Stimulated activated CD8-positive, alpha-beta memory T cell treated with anti-CD3 and anti-CD28 coated beads, Interleukin-4, amount 100 ng/mL, for 1 hour (primary cell): ENCODE measurements at places on chromosomes 7 and 10.

- DNase-seq: no peak
Observed at GRCh38 chr7:110938165-110938564, 152.8 kb upstream of the LRRN3 start.

DNA sequence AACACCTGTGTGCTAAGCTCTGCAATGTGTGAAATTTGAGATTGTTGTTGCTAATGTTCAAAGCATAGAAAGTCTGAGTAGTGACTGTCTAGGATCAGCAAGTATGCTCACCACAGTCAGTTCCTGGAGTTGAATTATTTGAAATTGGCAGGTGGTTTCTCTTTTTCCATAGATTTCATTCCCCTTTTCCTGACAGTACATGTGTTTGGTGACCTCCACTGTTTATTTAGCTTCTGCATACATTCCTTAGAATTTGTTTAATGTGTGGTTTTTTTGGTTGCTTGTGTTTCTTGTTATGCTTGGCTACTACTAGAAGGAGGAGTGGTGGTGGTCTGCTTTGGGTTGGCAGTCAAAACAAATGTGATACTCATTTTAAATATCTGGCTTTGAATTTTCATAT, 52.3 kb downstream of the FOXP2 start:
- no peak for DNase-seq

DNA sequence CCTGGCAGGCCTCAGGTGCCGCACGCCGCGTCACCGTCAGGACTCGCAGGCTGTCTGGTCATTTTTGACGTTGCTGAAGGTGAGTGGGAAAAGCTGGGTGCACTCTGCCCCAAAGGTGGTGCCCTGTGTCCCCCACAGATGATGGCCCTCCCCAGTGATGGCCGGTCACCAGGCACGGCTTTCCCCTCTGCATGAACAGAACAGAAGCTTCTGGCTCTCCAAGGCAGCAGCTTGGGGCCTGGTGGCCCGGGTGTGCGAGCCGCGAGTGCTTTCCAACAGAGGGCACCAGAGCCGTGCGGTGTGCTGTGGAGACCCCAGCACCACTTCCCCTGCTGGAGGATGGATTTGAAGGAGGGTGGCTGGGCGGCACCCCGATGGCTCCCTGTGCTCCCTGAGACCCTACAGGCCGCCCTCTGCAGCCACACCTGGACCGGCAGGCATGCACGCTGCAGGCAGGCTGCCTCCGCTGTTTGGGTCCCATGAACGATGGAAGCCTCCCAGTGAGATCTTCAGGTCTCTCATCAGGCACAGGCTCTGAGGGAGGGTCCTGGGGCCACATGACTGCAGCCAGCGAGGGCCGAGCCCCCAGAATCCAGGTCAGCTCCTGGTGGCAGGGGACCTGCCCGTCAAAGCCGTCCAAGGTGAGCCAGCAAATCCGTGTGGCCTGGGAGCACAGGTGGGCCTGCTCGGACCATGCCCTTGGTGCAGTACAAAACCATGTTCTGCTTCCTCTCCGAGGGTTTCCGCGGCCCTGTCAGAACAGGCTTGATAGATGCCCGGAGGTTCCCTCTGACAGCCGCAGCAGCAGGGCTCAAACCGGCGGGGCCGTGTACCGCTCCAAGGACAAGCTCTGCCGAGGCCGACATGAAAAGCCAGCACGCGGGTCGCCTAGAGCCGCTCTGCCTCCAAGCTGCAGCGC, 195.4 kb downstream of the EBF3 start:
- DNase-seq: no peak

- no peak for DNase-seq
Observed at GRCh38 chr10:14686356-14686755, 88.3 kb downstream of the FAM107B start.

DNA sequence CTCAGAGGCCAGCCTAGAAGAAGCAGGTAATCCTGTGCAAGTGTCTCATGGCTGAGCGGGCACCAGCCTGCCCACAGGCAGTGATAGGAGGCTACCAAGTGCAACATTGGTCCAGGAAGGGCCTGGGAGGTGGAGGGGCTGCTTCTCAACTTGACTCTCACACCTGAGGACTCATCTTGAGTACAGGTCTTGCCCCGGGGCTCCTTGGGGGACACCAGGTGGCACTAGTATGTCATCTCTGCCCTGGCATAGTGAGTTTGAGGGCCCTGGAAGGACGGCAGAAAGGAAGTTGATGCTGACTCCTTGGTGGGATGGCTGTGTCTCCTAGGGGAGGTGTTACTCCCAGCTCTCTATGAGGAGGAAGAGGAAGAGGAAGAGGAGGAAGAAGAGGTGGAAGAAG, 2.3 kb downstream of the CCDC136 start:
- DNase-seq: no peak

DNA sequence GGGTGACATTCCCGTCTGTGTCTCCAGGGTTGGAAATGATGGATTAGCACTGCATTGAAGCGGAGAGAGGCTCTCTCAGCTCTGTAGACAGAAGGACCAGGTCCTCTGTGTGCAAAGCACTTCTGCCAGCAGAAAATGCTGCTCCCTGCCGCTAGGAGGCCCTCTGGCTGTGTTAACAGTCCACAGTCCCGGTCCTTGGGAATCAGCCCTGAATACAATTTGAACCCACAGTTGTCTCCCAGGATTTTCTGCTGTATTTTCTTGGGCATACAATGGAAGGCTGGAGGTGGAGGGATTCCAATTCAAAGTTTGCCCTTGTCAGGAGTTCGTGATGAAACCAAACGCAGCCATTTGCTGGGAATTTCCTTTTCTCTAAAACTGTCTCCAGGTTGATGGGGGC, 205.2 kb downstream of the GLRX3 start:
- no peak for DNase-seq

GRCh38 chr7:30921540-30922401, 10.1 kb downstream of the AQP1 start:
- DNase-seq: no peak

DNA sequence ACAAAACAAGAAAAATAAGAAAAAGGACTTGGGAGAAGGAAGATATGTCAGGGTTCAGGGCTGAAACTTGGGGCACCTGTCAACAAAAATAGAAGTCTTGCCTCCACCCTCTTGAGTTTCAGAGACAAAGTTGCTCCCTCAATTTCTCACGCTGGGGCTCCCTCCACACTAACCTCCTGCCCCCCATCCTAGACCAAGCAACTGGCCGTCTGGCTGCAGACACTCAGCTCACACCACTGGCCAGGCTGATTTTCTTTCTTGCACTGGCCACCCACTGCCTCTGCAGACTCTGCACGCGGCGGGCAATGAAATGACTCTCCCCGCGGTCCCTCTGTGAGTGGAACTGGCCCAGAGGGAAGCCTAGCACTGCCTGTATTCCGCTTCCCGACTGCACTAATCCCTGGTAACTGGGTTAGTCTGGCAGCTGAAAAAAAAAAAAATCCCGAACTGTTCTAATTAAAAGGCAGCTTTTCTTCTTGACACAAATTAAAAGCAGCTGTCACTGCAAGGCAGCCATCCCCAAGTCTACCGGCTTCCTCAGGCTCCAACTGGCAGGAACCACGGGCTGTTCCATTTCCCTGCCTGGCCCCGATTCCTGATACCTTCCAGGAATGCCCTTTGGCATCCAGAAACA, 83.5 kb downstream of the SPDYE5 start:
- DNase-seq: no peak

DNA sequence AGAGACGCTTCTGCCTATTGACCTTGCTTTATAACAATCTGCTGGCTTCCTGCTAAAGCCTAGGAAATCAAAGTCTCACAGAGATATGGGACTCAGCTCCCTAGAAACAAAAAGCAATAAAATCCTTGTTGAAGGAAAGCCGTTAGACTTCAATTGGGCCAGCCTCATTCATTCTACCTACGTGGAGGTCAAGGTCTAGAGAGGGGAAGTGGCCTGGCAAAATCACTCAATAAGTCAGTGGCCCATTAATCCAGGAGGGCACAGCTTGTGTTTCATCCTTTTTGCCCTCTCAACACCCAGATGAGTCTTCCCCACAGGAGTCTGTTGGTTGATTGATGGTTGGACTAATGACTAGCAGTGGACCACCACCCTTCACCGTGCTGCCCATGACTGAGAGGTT, 40.5 kb upstream of the ACSL5 start:
- no peak for DNase-seq

DNA sequence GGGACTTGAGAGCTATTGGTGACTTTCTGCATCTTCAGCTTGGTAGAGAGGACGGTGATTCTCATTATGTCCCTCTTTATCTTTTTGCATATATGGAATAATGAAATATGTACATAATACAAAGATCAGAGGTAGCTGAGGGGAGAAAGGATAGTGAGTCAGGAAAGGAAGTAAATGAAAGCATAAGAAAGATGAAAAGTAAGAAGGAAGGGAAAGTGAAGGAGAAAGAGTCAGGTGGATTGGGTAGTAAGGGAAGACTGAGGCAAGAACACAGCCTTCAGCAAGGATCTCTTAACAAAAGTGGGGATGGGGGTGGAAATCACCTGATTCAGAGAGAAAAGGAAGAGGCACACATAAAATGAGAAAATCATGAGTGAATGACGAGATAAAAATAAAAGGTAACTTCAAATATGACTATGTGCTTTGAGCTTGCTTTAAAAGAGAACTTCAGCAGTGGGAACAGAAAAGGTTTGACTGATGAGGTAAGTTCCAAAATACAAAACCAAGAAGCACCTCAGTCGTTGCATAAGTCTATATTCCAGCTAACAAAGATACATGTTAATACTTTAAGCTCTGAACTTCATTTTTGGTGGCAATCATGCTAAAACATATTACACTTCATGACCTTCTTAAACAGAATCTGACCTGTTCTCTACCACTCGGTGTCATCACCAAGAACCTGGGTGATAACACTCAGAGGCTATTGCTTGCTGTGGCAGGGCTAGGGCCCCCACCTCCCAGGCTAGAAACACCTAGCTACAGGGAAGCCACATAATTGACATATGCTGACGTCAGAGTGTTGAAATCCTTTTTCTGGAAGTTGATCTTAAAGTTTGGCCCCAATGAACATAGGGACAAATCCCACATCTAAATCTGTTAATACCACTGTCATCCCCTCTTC, 32.9 kb downstream of the NRCAM start:
- no peak for DNase-seq

- no peak for DNase-seq
Observed at GRCh38 chr10:69801094-69801433, 642 bp upstream of the COL13A1 start.

GRCh38 chr7:135207406-135208101, 3.8 kb downstream of the WDR91 start:
- DNase-seq: no peak

GRCh38 chr7:80207501-80207900, 72.9 kb downstream of the GNAI1 start:
- no peak for DNase-seq

GRCh38 chr7:47878662-47879061, 69.6 kb downstream of the PKD1L1 start:
- no peak for DNase-seq

DNA sequence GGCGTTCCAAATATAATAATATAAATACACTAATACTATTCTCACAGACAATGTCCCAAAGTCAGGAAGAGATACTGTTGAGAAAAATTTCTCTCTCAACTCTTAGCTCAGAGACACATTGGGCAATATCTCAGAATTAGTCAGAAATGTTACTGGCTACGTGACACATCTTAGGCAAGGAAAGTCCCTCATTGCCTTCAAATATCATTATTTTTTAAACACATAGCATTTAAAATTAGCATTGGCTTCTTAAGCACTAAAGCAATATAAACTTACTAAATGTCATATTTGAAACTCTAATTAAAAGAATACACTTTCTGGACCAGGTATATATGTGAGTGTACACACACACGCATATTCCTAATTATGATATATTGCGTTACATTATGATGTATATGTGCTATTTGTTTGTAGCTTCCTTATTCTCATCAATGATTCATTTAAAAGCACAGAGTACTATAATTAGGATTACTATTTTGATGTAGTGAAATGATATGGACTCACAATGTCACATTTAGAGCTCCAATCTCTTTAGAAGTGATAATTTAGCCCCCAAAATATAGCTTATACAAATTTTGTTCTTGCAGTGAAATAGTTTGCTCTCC, 255.8 kb downstream of the TWIST1 start:
- no peak for DNase-seq

GRCh38 chr10:35789996-35790395, 147.9 kb upstream of the FZD8 start:
- no peak for DNase-seq

- no peak for DNase-seq
Observed at GRCh38 chr7:42262964-42263363, 26.0 kb upstream of the GLI3 start.

DNA sequence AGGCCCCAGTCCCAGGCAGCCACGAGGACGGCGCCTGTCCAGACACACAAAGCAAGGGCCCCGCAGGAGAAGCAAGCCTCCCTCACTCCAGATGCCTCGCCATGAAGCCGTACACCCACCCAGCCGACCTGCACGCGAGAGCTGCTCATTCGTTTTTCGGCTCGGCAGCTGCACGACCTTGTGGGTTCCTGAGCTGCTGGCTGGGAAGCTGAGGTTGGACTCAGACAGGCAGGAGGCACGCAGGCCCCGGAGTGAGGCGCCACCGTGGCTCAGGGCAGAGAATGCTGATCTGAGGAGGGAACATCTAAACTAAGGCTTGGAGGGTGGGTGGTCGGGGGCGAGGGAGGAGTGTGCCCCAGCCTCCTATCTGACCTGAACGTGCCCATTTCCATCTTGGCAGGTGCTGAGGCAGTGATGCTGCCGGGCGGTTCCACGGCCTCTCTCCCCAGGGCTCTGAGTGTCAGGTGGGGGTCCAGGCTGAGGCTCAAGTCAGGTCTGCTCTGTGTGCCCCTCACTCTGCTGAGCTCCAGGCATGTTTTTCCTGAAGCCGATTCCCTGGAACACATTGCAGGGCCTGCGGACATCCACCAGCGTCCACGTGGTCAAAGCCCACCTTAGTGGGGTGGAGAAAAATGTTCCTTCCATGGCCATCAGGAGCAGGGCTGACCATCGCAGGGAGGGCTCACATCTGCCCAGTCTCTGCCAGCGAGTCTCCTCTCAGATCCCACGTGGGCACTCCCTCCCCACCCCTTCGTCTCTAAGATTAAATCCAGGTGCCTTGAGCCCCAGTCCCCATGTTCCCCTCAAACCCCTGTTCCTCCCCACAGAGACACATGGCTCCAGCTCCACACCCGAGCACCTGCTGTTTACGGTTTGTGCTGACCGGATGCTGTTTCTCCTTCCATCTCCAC, 28.1 kb upstream of the FAM20C start:
- no peak for DNase-seq

- DNase-seq: no peak
Observed at GRCh38 chr7:51013861-51014511, 231.3 kb upstream of the GRB10 start.

DNA sequence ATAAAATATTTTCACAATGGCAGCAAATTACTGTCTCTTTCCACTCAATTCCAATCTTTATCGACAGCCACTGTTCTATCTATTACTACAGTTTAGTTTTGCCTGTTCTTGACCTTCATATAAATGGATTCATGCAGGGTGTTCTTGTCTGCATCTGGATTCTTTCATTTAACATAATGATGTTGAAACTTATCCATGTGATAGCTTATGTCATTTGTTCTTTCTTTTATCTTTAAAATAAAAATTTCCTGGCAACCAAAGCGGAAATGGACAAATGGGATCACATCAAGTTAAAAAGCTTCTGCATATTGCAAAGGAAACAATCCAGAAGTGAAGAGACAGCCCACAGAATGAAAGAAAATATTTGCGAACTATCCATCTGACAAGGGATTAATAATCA, 20.5 kb upstream of the DMTF1 start:
- DNase-seq: no peak
